ENCODE measurements at places on chromosomes 4 and X. TPM values are rescaled to one million over a fixed set of nuclear protein-coding genes. Genes with fewer than 3 reads are reported as not detected.

The ZFP42 gene
- total RNA-seq = not detected

The MAMLD1 gene
- 2.3 TPM for total RNA-seq

The CAPN6 gene
- not detected for total RNA-seq

The MRPL1 gene
- 39.5 TPM for total RNA-seq

The SPATA18 gene
- 2.1 TPM for total RNA-seq

The CNKSR2 gene
- total RNA-seq = 1.1 TPM

The SPANXA2 gene
- not detected for total RNA-seq

DNA sequence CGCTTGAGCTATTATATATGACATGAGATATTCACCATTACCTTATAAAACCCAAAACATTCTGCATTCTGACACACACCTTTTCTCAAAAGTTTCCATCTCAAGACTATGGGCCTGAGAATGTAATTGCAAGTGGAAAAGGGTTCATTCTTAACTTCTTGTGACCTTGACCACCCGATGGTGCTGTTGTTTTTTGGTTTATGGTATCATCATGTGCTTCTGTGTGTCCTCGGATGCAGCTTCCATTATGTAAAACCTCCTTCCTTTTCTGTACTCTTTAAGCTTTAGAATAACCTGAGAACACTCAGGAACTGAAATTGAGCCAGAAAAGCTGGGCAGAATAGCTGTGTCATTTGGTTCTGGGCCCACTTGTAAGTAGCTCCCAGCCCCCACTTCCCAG, 16.2 kb upstream of the PUDP start:
- no peak for DNase-seq

The SLITRK4 gene
- total RNA-seq = 1.5 TPM

DNA sequence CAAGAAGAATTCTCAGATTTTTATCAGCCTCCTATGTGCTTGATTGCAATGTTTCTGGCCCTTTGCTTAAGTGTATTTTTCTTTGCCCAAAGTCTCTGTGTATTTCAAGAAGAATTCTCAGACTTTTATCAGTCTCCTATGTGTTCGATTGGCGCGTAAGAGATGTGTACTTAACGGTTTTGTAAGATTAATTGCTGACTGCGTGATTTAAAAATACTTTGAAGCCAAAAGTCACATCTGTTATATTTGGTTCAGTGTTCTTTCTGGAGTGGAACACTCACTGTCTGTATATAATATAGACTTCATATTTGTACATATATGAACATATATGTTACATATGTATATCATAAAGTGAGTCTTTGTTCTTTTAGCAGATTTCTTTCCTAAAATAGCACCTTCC, 11.4 kb downstream of the SCML1 start:
- DNase-seq = no peak

The G6PD gene
- 16.6 TPM for total RNA-seq

DNA sequence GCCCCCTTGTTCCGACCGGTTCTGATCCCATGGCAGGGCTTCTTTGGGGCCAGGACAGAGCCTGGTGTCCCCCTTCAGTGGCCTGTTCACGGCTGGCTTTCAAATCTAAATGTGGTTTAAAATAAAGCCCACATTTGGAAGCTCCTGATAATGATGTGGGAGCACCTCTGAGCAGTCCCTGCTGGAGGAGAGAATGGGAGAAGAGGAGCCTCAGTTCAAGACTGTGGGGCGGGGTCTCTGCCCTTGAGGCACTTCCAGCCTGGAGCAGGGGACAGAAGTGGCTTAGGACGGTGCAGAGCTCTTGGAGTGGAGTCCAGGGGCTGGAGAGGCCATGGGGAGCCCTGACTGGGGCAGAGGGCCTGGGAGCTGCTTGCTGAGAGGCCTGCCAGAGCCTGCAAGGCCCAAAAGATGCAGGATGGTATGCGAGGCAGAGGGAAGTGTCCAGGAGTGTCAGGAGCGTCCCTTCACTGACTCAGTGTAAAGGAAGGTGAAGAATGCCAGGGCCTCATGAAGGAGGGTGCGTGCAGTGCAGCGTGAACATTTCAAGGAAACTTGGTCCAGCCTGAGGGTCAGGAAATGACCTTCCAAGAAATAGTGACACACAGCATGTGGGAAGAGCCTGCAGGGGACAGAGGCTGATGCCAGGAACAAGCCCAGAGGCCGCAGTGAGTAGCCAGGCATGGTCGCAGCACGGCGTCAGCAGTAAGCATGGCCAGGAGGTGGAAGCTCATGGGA, 21.1 kb upstream of the TADA2B start:
- no peak for DNase-seq
